ENCODE measurements at places on chromosomes 13 and 19.

GRCh38 chr13:45796426-45797235, 54.9 kb downstream of the SIAH3 start:
- DNase-seq = no peak

GRCh38 chr13:50691681-50692263, 151.7 kb downstream of the DLEU7 start:
- DNase-seq = no peak

GRCh38 chr13:87344176-87344575, 327.0 kb upstream of the SLITRK5 start:
- no peak for DNase-seq

DNA sequence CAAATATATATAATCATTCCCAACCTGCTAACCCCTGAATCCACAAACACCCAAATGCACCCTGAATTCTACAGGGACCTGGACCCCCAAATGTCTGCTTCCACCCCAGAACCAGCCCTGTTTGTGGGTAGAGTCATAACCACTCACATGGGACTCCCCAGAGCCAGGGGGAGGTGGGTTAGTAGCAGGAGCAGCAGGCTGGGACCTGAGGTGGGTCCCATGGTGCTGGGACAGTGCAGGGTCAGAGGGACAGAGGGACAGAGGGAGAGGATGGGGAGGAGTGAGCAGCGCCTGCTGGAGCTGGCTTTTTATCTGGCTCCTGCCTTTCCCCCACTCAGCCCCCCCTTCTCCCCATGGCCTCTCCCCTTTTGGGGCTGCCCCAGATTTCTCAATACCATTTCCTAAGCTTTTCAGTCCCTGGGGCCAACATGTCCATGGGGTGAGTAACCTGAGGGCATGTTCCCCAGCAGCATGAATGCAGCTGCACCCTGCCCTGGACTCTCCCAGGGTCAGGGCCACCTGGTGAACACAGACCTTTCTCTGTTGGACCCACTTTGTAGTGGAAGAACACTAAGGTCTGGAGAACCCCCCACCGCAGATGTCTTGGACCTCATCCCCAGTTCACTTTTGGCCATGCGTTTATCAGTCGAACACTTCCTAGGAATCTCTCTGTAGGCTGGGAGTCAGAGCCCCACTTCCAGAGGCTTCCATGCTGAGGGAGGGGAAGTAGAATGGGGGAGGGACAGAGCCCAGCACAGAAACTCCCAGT, at the start of gene C3:
Gene C3, minus strand, starts transcription at position 282 of the 769 bp plus-strand sequence. Its CDS starts 61 bp downstream, at position 221.
- DNase-seq = no peak

GRCh38 chr19:46919324-46919723, 58.5 kb downstream of the ARHGAP35 start:
- no peak for DNase-seq

Measured in stimulated activated naive CD4-positive, alpha-beta T cell (primary cell).